ENCODE measurements at places on chromosomes 12 and 14.

DNA sequence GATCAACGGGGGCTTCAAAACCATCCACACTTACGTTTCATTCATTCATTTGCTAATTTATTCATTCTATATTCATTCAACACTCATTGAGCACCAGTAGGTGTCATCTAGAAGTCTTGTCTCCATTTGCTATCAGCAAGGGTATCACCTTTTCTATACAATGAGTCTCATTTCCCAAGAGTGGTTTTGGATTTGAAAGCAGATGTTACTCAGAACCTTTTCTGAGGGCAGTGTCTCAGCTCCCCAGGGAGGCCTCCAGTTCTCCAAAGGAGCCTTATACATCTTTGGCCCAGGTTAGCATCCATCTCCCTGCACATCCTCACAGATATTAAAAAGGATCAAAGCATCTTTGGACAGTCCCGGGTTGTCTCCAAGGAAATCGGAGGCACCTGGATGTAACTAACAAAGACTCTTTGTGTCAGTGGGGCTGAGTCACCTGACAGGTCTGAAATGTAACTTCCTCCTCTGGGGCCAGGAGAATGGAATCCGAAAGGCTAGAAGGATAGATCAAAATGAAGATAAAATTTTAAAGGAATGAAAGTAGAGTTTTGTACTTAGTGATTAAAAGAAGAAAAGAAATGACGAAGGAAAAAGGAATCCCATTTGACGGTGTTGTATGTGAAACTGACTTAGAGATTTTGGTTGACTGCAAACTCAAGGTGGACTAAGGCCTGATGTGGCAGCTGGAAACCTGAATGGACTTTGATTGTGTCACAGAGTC, 103.0 kb downstream of the VCPKMT start:
- no peak for DNase-seq

DNA sequence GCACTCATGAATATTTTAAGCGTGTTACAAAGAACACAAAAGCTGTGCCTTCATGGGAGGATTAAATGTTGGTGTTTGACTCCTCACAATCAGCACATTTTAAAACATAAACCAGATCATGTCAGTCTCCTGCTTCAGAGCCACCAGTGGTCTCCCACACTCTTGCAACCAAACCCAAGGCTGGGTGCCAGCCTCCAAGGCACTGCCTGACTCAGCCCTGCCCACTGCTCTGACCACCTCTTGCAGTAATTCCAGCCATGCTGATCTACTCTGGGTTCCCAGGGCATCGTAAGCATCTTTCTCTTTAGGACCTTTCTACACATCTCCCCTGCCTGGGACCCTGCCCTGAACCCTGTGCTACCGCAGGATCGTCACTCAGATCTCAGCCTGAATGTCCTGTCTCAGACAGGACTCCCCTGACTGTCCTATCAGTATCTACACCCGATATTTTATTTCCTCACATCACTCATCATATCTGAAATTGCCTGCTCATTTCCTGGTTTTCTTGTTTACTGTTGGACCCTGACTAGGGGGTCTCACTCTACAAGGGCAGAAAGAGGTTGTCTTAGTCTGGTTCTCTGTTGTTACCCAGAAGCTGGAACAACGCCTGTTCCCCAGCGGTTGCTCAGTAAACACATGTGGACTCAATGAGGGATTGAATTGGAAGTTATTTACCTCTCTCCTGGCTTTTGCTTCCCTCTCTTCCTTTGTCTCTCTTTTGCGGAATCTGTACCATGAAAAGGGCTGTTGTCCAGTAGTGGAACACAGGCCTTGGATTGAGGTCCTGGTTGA, 449.8 kb downstream of the RAD51B start:
- no peak for DNase-seq

GRCh38 chr12:62629413-62629812, 162.8 kb downstream of the MON2 start:
- DNase-seq, result no peak

- no peak for DNase-seq
Measured at GRCh38 chr12:22250762-22251161, 83.7 kb downstream of the ST8SIA1 start.

DNA sequence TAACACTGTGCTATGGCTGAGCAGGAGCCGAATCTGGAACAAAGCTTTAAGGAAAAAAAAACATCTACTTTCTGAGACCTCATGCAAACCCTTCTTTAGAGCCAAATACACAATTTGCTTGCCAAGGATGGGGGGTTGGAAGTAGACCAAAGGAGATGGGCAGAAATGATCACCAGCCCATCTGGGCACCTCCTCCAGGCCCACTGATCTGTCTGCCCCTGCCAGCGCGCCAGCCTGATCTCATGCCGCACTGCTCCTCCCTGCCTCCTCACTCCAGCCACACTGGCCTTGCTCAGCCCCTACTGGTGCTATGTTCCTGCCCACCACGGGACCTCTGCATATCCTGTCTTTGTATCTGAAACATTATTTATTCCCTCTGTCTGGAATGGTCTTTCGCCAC, 24.8 kb upstream of the RAB35 start:
- no peak for DNase-seq

All from CD4-positive, alpha-beta T cell treated with Interleukin-6 at 100 ng/mL for 8 hours (primary cell).